ENCODE measurements at places on chromosomes 12 and 14.

DNA sequence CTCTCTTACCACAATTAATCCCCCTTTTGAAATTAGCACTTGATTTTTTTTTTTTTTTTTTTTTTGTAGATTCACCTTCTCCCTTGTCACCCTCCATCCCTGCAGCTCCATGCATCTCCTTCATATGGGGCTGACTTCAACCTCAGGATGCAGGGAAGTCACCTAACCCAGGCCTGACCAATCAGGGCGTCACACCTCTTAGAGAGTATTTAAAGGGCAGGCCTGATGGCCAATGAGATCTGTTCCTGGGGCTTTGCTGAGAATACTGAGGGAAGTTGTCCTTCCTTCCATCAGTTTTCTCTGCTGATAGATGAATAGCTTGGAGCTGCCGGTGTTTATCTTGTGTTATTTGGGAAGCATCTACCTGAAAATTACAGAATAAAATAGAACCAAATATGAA, 1104.7 kb upstream of the TMEM132C start:
- DNase-seq = no peak

GRCh38 chr12:41228066-41228820, 40.1 kb downstream of the PDZRN4 start:
- no peak for DNase-seq

- DNase-seq = no peak
Observed at GRCh38 chr12:130663514-130663913, 52.6 kb downstream of the RIMBP2 start.

GRCh38 chr12:32906399-32907165, 10.0 kb upstream of the PKP2 start:
- no peak for DNase-seq
